ENCODE measurements at places on chromosomes 4 and X.

- DNase-seq, result no peak
These were observed 231.4 kb downstream of the VEGFC start for GRCh38 chr4:176561368-176561767.

GRCh38 chr4:26475716-26476115, 14.6 kb downstream of the CCKAR start:
- DNase-seq, result no peak

GRCh38 chr4:79514621-79515329, 106.7 kb upstream of the GK2 start:
- no peak for DNase-seq

DNA sequence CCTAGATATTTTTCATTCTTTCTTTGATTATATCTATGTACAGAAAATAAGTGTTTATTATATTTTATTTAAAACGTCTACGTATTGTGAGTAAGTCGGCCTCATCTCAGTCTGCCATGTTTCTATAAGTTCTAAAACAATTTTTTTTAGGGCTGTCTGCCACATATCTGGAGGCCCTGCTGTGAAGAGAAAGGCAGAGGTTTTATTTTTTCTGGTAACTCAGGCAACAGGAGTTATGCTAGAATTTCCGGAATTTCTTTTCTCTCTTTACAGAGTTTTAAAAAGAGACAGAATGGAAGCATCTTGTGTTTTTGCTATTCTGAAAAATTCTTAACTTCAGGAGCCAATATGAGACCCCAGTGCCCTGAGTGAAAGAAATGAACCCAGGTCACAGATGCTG, 1124.0 kb upstream of the TENM3 start:
- DNase-seq, result no peak

- no peak for DNase-seq
These were observed 11.6 kb upstream of the BMP2K start for GRCh38 chr4:78764498-78764961.

DNA sequence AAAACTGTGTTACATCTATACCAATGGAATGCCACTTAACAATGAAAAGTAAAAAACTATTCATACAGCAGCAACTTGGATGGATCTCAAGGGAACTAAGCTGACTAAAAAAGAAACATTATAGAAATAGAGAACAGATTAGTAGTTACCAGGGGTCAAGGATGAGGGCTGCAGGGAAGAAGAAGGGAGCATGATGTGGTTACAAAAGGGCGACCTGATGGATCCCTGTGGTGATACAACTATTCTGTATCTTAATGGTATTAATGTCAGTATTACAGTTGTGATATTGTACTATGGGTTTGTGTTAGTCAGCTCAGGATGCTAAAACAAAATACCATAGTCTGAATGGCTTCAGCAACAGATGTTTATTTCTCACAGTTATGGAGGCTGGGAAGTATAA, 190.7 kb downstream of the ZNF674 start:
- no peak for DNase-seq

DNA sequence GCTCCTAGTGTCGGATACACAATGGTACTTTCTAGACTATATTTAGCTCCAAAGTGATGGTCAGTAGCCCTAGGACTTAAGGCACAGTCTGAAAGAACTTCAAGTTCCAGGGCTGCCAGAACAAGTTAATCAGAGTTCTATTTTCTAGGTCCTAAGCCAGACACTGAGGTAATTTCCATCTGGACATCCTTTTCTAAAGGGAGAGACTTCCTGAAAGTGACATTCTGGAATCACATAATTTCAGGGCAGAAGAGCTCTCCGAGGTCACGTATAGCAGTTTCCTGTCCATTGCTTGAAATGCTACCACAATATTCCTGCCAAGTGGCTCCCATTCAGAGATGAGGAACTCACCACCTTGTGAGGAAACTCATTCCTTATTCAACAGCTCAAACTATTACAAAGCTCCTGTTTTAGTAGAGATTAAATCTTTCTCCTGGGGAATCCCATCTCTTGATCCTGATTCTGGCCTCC, 117.9 kb downstream of the COL25A1 start:
- DNase-seq, result no peak

DNA sequence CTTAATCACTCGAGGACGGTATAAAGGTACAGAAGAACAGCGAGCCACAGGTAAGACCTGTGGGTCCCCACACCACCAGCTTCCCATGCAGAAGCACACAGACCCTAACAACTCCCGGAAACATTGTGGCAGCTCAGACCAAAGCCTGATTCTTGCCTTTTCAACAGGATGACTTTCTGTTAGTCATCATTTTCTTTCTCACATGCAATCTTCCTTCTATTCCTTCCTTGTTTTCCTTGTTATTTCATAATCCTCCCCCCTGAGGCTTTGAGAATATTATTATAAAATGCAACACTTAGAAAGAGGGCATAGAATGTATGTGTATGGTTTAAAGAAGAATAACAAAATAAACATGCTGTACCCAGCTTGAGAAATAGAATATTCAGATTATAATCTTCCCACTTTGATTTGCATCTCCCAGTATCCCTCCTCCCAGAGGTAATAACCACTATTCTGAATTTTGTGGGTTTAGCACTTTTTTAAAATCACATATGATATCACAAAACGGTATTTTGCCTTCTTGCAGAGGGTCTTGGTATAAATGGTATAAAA, 100.9 kb downstream of the FHDC1 start:
- no peak for DNase-seq

DNA sequence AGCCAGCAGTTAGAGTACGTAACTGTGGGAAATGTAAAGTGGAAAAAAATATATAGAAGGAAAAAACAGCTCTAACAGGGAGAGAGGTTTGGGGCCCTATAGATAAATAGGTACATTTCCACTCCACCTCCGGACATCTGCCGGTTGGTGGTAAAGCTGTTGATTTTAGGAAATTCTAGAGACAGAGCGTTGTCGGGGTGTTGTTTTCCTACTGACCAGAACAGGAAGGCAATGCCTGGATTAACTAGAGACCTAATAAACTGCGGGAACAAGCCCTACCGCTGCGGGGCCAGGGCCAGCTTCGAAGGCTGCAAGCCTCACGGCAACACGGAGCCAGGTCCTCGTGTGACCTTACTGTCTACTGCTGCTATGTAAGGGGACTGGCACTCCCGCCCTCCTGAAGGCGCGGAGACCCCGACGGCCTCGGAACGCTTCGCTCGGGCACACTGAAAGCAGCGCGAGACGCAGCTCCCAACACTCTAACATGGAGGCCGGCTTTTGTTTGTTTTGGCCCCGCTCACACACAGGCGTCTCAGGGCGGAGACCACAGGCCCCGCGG, 702 bp upstream of the CDKN2AIP start:
- peak; percentile 37 for DNase-seq

- no peak for DNase-seq
These were observed 51.8 kb upstream of the JADE1 start for GRCh38 chr4:128757712-128758111.

- no peak for DNase-seq
These were observed 1.2 kb downstream of the ELF2 start for GRCh38 chr4:139175646-139176301.

- no peak for DNase-seq
These were observed 72.4 kb upstream of the KLHL13 start for GRCh38 chrX:118189000-118189399.

- no peak for DNase-seq
These were observed 90.3 kb downstream of the ATP11C start for GRCh38 chrX:139842326-139843185.

- no peak for DNase-seq
These were observed 71.1 kb downstream of the CLOCK start for GRCh38 chr4:55475394-55476243.

- DNase-seq, result no peak
These were observed 12.8 kb downstream of the MECP2 start for GRCh38 chrX:154084449-154085300.

GRCh38 chr4:40309250-40309774, 25.8 kb upstream of the CHRNA9 start:
- DNase-seq, result no peak

DNA sequence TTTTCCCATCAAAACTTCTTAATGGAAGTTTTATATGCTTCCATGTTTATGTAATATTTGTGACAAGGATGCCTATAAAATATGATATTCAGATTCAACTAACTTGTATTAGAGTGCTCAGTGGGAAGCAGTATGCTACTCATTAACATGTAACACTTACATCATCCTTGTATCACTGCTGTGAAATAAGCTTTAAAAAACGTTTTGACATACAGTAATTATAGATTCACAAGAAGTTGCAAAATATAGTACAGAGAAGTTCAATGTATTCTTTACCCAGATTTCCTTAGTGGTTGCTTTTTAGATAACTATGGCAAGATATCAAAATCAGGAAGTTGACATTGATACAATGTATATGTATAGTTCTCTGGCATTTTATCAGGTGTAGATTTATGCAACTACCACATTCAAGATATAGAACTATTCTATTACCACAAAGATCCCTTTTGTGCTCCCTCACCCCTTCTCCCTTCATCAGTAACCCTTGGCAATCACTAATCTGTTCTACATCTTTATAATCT, 56.3 kb downstream of the DTHD1 start:
- DNase-seq, result peak; percentile 69

DNA sequence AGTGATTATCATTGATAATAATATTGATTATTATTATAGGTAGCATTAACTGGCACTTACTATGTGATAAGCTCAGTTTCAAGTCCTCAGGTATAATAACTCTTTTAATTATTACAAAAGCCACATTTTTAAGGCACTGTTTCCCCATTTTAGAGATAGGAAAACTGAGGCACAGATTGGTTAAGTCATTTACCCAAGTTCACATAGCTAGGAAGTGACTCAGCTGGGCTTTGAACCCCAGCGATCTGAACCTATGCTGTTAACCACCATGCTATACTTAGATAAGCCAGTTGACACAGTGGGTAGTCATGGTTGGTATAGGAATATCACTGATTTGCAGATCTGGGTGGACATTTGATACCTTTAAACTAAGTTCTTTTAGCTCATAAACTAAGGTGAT, 110.4 kb downstream of the FRAS1 start:
- no peak for DNase-seq

- DNase-seq, result no peak
These were observed 82.4 kb downstream of the HTRA3 start for GRCh38 chr4:8351931-8352367.

DNA sequence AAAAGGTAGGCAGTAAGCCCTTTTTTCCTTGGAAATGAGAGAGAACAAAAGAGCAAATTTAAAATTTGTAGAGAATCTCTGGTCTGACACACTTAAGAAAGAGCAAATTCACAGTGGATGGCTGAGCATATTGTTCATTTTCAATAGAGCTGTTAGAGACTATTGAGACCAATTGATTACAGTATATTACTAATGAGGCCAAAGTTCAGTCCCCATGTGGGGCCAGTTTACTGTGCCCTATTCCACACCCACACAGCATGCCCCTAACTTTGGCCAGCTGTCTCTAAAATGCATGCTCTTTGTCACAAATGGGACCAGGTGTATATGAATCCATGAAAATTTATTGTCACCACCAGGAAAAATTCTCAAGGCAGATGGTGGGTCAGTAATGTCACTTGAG, 470.5 kb downstream of the PCDH7 start:
- DNase-seq, result no peak

GRCh38 chr4:12595986-12596385, 888.2 kb downstream of the RAB28 start:
- no peak for DNase-seq

DNA sequence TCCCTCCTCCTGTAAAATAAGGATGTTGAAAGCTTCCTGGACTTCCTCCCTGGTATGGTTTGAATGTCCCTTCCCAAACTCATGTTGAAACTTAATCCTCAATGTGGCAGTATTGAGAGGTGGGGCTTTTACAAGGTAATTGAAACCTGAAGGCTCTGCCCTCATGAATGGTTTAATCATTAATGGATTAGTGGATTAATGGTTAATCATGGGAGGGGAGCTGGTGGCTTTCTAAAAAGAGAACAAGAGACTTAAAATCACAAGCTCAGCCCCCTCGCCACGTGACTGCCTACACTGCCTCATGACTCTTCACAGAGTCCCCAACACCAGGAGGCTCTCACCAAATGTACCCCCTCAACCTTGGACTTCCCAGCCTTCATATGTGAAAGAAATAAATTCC, 124.6 kb upstream of the ANXA3 start:
- DNase-seq, result no peak

- DNase-seq, result no peak
These were observed 77.2 kb upstream of the IL1RAPL2 start for GRCh38 chrX:104488811-104489210.

DNA sequence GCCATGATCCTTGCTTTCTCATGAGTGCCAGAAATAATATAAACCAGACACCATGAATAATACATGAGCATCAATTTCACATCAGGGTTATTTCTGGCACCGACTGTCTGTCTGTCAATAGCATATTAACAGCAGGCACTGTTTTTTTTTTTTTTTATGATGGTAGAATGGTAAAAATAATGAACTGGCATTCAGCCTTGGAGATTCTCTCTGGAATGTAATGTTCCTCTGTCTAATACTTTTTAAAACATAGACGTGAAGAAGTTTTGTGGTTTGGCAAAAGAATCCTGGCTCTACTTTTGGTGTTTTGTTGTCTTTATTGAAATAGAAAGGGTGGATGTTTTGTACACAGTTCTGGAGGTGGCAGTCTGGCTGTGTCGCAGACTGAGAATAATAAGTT, 874.6 kb upstream of the PRKX start:
- DNase-seq, result no peak

DNA sequence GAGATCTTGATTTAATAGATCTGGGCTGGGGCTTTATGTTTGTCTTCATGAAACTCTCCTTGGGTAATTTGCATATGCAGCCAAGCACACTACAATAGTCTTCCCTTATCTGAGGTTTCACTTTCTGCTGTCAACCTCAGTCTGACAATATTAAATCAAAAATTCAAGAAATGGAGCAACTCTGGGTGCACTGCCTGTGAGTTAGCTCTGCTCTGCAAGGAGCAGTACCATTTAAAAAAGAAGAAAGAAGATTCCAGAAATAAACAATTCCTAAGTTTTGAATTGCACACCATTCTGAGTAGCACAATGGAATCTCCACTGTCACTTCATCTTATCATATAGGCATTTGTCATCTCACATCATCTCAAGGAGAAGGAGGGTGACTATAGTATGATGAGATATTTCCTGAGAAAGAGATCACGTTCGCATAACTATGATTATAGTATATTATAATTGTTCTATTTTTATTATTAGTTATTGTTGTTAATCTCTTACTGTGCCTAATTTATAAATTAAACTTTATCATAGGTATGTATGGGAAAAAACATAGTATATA, 9.4 kb downstream of the FNIP2 start:
- no peak for DNase-seq

GRCh38 chr4:3206439-3207100, 42.4 kb upstream of the MSANTD1 start:
- no peak for DNase-seq

- peak; percentile 59 for DNase-seq
These were observed at the start of gene ATRX for GRCh38 chrX:77785486-77786364. TSS of gene ATRX (minus strand) at chrX:77786216. CDS start at chrX:77786001, 215 bp downstream.

DNA sequence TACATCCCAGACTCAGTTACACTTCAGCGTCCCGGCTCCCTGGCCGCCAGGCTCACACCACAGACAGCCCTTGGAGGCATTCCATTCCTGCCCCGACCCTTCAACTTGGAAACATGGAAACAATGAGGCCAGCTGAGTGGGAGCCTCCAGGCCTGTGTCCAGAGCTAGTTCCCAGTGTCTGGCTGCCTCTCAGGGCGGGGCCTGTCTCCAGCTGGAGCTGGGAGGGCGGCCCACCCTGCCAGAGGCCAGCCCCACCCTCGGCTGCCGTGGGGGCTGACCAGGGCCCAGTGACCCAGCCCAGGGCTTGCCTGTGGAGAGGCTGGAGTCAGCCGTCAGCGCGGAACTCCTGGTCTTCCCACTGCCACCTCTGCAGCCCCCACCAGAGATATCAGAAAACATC, 37.4 kb upstream of the SPON2 start:
- DNase-seq, result no peak

- DNase-seq, result no peak
These were observed 17.7 kb downstream of the MND1 start for GRCh38 chr4:153362184-153362583.

- no peak for DNase-seq
These were observed 388.7 kb downstream of the FAT4 start for GRCh38 chr4:125703443-125703842.
